ENCODE measurements at places on chromosomes 16 and 17.

DNA sequence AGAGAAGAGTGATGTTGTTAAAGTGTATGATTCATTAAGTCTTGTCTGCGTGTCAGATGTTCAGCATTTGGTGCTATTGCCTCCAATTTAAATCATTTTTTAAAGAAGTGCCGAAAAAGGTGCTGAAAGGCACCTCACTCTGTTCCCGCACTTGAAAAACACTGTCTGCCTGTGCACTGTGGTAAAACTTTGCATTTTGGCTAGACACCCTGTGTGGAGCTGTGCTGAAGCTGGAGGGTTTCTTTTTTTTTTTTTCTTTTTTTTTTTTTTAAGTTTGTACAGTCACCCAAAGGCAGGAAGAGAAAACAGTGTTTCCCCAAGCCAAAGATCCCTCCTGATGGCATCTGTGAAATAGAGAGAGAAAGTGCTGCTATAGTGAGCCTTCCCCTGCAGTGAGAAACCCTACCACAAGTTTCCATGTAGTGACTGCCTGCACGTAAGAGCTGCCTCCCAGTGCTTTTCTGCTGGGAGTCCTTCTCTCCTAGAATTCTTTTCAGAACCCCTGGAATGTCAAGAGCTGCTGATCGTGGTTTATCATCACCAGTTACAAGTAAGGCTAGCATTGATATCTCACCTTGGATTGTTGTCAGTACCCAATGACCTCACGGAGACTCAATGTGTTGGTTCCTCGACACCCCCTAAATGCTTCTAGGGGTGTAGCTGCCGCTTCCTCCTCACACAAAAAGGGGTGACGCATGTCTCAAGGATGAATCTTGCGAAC, 116.0 kb upstream of the SOX9 start:
- no peak for DNase-seq

DNA sequence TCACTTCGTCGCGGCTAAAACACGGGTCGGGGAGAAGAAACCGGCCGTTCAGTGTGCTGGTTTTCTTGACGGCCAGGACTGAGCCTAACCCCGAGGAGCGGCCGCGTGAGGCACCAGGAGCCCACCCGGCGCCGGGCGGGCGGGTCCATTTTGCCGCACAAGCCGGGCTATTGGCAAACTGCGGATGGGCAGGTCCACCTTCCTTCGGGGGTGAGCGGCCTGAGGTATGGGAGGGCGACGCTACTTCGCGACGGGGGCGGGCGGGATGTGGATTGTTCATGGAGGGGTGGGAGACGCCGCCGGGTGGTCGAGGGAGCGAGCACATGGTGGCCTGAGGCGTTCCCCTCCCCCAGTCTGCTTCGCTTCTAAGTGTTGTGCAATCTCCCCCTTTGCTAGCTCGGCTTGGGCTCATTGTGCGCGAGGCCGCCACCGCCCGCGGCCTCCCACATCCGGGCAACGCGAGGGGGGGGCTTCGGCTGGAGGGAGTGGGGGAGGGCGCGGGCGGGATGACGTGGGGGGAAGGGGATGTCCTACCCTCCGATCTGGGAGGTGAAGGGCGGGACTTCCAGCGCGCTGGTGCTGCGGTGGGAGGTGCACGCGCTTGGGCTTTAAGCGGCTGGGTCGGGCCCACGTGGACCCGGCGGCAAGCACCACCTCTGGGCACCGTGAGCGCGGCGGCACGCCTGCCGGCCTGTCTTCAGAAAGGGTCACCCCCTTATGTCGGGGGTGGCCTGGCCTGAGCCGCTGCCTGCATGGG, 5.9 kb upstream of the CD68 start:
- DNase-seq, result no peak

DNA sequence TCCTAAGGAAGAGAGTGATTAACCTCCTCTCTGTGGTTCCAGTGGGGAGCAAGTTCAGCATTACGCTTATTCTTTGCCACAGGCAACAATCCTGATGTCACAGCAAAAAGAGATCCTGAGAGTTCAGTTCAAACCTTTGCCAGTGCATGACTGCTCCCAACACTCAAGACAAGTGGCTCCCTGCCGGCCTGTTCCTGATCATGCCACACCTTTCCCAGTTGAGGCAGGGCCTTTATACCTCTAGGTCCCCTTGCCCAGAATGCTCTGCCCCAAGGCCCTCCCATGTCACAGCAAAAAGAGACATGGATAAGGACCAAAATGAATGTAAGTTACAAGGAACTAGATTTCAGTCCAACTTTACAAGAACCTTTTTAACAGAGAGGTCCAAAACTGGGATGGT, 31.0 kb upstream of the ARHGAP23 start:
- no peak for DNase-seq

- no peak for DNase-seq
These were observed 3.3 kb downstream of the GALNS start for GRCh38 chr16:88853325-88853941.

GRCh38 chr16:60905811-60906210, 1130.4 kb downstream of the CDH8 start:
- no peak for DNase-seq

DNA sequence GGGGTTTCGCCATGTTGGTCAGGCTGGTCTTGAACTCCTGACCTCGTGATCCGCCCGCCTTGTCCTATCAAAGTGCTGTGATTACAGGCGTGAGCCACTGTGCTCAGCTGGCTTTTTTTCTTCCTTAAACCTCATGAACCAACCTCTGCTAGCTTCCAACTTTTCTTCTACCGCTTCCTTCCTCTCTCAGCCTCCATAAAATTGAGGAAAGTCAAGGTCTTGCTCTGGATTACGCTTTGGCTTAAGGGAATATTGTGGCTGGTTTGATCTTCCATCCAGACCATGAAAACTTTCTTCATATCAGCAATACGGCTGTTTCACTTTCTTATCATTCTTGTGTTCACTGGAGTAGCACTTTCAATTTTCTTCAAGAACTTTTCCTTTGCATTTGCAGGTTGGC, 57.5 kb upstream of the SDK2 start:
- DNase-seq, result no peak

- DNase-seq, result no peak
These were observed 5.6 kb downstream of the DECR2 start for GRCh38 chr16:407253-407652.

All from cortex of kidney (tissue), 1 donor.